HCEC 1CT (cell line): ENCODE measurements at places on chromosomes 7 and 10.

- DNase-seq, result no peak
Observed at GRCh38 chr7:154776350-154776749, 226.6 kb downstream of the PAXIP1 start.

GRCh38 chr10:128324058-128324827 is 198.0 kb upstream of the MKI67 start:
- no peak for DNase-seq

DNA sequence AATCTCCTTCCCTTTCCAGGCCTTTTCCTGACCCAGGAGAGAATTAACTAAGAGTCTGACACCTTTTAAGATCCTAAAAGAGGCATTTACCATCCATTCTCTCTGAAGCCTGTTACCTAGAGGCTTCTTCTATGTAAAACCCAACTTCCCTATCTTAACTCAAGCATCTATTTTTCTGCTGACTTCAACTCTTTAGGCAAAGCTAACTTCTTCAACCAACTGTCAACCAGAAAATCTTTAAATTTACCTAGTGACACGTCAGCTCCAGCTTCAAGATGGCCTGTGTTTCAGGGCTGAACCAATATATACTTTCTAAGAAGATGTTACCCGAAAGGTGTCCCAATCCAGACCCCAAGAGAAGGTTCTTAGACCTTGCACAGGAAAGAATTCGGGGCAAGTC is 492.3 kb upstream of the AUTS2 start:
- no peak for DNase-seq

- DNase-seq, result no peak
Observed at GRCh38 chr10:74748468-74749031, 77.8 kb upstream of the KAT6B start.

- no peak for DNase-seq
Observed at GRCh38 chr10:486666-487322, 202.7 kb downstream of the DIP2C start.

- DNase-seq, result peak; percentile 36
Observed at GRCh38 chr7:14233076-14233867, 243.8 kb upstream of the ETV1 start.

GRCh38 chr7:34222722-34223121 is 317.4 kb downstream of the BMPER start:
- no peak for DNase-seq

- DNase-seq, result no peak
Observed at GRCh38 chr10:97328646-97329453, 5.7 kb downstream of the FRAT2 start.

GRCh38 chr10:132884691-132885271 is 57.6 kb downstream of the CFAP46 start:
- DNase-seq, result no peak

DNA sequence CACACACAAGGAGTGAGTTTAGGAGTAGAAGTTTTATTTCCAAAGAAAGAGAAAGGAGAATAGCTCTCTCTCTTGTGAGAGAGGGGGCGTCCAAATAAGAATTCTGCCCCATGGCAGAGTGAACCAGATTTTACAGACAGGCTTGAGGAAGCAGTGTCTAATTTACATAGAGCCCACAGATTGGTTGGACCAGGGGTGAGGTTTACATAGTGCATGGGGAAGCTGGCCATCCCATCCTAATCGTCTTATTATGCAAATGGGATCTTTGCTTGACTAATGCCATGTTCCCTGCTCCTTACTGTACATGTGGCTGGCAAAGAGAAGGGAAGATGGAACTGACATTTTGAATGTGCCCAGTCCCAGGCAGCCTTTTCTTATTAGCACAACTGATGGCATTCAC is 60.0 kb upstream of the ACSM6 start:
- DNase-seq, result no peak

DNA sequence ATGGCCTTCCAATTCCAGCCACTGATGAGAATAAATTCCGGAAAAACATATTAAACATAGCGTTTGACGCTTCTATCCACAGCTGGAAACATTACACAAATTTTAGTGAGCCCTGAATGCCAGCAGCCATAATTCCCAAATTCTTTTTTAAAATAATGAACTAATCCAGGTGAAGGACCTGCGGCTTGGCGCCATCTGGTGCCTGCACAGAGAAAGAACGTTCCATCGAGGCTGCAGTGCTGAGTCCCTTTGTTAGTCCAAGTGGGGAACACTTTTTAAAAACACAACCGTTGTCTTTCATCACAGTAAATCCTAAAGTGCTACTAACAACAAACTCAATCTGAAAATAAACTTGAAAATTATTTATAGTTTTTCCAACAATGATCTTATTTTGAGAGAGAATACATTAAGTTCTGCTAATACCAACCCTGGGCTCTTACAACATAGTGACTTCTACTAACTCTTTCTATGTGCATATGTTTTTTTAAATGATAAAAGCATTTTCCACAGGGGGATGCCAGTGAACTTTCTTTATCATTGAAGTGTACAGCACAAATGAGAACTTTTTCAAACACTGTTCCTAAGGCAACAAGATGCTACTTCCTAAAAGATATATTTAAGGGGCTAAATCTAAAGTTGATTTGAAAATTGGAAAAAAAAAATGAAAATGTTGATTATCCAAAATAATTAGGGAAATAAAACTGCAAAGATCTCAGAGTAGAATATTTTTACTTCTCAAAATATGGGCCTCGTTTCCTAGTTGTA is 166.9 kb upstream of the RNF32 start:
- no peak for DNase-seq

DNA sequence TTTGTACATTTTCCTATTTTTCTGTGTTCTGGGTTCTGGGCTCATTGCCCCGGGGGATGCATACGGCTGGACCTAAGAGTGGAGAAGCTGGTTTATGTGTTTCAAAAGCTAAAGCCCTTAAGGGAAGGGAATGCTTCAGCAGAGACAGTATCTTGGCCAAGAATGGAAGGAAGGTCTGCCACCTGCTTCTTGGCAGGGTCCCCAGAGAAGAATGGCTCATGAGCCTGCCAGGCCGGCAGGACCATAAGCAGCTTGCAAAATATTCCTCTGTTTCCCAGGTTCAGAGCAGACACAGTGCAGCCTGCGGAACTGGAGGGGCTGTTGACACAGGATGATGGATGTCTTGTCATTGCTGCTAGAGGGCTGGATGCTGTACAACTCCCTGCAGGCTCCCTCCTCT is 7.8 kb upstream of the ABHD11 start:
- DNase-seq, result no peak

DNA sequence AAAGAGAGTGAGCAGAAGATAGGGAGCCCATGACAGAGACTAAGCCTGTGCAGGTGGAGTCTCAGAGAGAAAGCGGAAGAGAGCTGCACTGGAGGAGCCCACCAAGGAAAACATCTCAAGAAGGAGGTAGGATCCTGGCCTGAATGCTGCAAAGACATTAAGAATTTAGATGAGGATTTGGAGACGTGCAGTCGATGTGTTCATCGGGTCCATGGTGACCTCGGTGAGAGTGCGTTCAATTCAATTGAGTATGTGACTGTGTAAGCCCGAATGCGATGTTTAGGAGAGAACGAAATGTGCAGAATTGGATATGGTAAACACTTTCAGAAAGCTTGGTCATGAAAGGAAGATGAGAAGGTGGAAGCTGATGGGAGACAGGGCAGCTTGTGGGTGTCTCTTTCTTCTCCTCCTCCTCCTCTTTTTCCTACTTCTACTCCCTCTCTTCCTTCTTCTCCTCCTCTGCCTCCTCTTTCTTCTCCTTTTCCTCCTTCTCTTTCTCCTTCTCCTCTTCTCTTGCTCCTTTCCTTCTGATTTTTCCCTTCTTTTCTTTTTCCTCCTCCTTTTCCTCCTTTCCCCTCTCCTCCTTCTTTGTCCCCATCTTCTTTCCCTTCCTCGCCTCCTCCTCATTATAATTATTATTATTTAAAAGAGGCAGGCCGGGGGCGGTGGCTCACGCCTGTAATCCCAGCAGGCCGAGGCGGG is 276.0 kb downstream of the RPS24 start:
- DNase-seq, result no peak

- DNase-seq, result peak; percentile 27
Observed at GRCh38 chr7:55962014-55962413, 2.4 kb upstream of the NIPSNAP2 start.

DNA sequence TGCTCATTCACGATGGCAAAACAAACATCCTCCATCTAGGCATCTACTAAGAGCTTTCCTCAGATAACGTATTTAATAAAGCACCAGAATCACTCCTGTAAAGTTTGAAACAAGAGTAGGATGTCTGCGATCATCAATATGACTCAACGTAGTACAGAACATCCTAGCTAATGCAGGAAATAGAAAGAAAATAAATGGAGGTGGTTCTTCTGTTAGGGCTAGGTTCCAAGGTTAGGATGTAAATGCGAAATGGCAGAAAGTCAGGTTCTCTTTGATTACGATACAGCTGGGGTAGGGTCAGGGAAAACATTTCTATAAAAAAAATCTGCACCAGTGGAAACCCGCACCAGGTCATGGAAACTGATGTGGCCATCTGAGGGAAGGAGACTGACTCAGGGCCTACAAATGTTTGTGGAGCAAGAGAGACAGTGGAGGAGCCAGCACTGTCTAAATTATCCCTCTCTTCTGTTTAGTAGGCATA is 29.1 kb downstream of the CCDC6 start:
- peak; percentile 86 for DNase-seq

DNA sequence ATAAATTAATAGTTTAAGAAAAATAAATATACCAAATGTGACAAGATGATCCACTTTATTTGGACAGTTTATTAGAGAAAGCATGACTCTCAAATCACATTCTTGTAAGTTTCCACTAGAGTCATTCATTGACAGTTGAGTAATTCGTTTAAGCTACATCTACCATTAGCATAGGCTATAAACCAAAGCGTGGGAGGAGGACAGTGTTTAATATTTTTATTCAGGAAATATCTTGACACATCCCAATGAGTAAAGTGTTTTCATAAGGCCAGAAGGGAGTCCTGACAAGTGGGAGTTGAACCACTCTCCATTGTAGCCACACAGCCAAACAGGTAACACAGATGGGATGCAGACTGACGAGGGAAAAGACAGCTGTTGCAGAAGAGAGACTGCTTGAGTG is 386.5 kb upstream of the SEMA3D start:
- DNase-seq, result no peak

- no peak for DNase-seq
Observed at GRCh38 chr7:12879139-12879538, 191.7 kb downstream of the ARL4A start.

GRCh38 chr10:103451091-103451813 is 918 bp downstream of the CALHM2 start:
- DNase-seq, result peak; percentile 38

DNA sequence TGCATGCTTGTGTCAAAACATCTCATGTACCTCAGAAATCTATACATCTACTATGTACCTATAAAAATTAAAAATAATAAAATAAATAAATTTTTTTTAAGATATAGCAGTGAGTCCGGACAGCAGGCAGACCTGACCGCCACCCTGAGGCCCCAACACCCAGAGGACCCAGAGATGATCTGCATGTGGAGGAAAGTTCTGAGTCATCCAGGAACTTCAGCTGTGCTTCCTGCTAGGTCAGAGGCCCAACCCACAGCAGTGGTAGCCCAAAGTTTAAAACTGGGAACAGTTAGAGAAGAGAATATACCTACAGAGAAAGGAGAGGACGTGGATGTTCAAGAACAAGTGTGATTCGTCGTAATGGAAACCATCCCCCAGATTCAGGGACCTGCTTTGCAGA is 683.7 kb upstream of the NRP1 start:
- peak; percentile 28 for DNase-seq

DNA sequence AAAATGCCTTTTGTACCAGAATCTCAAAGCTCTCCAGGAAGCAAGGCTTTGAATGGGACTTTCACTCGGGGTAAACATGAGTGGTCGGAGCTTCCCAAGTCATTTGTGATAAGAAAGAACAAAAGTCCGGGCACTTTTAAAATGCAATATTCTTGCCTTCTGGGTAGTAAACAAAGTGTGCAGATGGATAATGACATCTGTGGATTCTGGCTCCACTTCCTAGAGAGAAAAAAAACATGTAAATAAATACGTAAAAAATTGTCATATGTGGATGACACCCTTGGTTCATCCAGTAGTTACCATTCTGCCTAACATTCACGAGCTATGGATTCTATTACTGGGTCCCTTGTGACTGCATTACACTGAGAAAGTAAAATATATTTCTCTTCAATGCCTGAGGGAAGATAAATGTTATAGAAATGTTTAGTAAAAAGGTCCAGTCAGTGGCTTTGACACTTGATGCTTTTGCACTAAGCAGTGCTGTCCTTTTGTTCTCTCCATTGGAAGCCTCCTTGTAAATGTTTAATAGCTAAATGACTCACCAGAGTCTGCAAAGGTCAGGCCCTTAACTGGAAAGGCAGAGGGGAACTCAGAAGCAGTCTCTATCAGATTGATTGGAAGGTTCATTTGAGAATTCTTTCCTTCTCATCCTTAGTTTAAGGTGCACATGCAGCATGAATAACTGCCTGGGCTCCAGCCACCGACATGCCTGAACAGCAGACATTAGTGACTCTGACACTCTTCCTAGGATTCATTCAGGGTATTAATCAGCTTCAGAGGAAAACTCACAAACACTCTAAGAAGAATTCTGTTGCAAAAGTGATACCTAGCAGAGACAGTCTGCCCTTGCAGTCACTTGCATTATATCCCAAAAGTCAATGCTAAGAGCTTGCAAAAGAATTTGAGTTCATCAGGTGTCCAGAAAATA is 11.7 kb upstream of the EDRF1 start:
- DNase-seq, result peak; percentile 35

GRCh38 chr7:121049028-121049791 is 60.7 kb downstream of the CPED1 start:
- no peak for DNase-seq

GRCh38 chr10:103111031-103111917 is 81.8 kb downstream of the NT5C2 start:
- DNase-seq, result peak; percentile 32

- peak; percentile 11 for DNase-seq
Observed at GRCh38 chr10:118873738-118874105, 119.0 kb upstream of the CACUL1 start.

DNA sequence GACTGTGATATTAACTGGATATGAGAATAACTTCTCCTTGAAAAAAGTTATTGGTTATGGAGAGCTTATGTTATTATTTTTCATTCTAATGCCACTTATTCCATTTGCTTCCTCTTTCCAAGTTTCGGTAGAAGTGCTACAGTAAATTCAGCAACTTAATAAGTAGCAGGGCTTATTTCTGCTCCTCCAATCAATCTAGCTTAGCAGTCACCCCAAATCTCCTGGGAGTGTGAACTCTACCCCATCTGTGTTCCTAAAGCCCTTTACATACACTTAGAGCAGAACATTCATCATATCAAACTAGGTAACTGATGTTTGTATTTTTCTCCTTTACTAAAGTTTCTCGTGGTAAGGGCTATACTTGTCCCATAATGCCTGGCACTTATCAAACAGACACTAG is 8.7 kb downstream of the ARL3 start:
- no peak for DNase-seq

DNA sequence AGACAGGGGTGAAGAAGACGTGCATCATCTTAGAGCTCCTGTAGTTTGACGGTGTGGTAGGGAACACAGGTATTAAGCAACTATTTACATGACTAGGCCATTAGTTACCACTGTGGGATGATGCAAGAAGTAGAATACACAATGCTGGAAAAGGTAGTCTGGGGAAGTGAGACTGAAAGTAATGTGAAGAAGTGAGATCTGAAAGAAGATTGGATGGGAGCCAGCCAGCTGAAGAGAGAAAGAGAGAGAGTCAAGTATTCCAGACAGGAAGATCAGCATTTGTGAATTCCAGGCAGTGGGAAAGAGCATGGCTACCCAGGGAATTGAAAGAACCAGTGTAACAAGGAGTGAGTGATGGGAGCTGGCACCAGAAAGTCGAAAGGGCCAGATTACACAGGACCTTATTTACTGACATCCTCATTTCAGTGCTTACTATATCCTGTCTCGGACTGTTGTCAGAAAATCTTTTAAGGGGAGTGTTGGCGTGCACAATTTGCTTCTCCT is 4.0 kb upstream of the CFAP58 start:
- peak; percentile 62 for DNase-seq

- no peak for DNase-seq
Observed at GRCh38 chr7:46932306-46932675, 649.6 kb downstream of the TNS3 start.
